H7 (cell line): ENCODE measurements at places on chromosomes 1 and 21. TPM values are rescaled to one million over a fixed set of nuclear protein-coding genes. Genes with fewer than 3 reads are reported as not detected.

UBASH3A gene
- not detected in 2 replicates for total RNA-seq

ATP5IF1 gene
- total RNA-seq = 211 and 240 TPM in 2 replicates

ILDR2 gene
- total RNA-seq = 0.11 and 0.21 TPM in 2 replicates

GRCh38 chr1:30856260-30856790 lies 52.2 kb downstream of the SDC3 start:
- DNase-seq = peak; percentile 84

DNA sequence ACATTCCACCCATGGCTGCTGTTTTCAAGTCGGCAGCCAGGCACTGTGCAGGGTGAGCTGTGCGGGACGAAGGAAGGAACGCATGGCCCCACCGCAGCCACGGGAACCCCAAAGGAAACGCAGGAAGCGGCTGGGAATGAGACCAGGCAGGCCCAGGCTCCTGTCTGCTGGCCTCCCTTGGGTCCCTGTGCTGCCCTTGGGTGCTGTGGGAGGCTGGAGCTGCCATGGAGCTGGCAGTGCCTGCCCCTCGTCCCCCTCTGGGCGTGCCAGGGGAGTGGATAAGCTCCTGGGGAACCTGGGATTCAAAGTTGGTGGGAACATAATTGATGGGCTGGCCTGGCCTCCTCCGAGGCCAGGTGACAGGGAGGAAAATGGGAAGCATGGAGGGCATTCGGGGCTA lies 5.3 kb upstream of the KRTAP10-4 start:
- no peak for DNase-seq

GRCh38 chr1:214515544-214516433 lies 35.6 kb downstream of the PTPN14 start:
- no peak for DNase-seq

DNA sequence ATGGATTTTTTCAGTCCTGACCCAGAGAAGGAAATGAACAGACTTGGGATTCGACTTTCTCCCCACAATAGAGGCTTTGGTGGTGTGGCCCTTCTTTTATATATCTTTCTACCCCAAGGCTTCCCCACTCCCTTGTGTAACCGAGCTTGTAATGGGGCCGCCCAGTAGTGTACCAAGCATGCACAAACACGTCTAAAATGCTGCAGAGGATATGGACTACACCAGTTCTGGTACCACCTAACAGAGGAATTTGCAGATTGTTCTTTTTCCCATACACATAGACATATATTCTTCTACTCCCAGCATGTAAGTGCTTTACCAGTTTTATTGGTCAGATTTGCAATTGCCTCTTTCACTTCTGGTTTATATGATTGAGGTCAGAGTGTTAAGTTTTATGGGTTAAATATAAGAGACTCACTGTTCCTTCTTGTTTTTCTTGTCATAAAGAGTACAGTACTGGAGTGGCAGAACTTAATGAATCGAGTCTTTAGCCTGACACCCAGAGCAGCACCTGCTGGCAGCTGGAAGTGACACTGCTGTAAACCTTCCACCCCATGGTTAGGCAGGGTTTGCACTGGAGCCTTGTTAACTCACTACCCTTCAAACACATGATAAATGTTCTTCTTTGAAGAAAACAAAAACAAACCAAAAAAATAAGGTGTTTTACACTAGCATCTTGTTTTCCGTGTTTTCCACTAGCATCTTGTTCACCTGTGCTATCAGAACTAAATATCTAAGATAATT lies 198.6 kb downstream of the PTPRC start:
- DNase-seq = no peak

- no peak for DNase-seq
Measured at GRCh38 chr1:188817814-188818213, 1659.8 kb downstream of the BRINP3 start.
